ENCODE measurements at places on chromosomes 4 and X.

DNA sequence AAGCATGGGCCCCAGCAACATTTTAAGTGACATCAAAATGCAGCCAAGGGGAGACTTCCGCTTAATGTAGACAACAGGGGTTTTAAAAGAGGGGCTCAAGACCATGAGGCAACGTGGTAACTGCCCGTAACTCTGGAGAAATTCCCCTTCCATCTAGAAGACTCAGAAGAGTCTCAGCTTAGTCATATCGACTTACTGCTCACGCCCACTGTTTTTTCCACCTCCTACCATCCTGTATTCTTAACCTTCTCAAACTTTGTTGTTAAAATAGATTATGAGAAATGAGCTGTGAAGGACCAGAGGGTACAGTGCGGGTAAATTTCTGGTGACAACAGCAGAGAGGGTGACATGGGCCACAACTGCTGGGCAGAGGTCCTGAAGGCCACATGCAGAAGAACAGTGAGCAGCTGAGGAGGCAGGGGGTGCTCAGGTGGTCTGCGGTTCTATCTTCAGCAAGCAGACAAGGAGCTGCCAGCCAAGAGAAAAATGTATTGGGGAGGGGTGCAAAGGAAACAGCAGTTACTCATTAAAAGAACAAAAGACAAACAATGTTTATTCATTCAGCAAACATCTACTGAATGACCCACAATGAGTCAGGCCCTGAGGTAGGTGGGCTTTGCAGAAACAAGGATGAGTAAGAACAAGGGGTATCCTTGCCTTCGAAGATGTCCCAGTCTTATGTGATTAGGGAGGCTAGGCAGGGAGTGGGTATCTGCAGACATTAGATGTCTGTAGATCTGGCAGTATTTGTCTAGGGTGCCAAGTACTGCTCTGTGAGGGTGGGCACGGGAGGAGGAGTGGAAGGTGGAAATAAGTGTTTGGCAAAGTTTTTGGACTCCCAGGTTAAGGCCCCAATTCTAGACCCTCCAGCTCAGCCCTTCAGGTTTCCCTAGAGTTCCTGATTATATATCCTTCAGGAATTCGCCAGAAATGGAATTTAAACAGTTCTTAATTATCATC, 175.3 kb downstream of the TSPAN5 start:
- DNase-seq: no peak

- no peak for DNase-seq
Observed at GRCh38 chr4:42965326-42965725, 72.8 kb downstream of the GRXCR1 start.

GRCh38 chr4:162061214-162061613, 102.6 kb downstream of the FSTL5 start:
- no peak for DNase-seq

DNA sequence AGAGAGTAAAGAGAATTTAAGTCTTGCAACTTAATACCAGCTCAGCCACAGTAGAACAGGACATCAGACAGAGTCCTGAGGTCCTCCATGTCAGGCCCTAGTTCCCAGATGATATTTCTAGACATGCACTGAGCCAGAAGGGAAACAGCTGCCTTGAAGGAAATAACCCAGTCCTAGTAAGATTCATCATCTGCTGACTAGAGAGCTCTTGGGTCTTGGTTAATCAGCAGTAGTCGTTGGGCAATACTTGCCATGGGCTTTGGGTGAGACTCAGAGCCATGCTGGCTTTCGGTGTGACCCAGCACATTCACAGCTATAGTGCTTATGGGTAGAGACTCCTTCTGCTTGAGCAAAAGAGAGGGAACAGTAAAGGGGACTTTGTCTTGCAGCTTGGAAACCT, 379.1 kb downstream of the AR start:
- no peak for DNase-seq

GRCh38 chr4:156805696-156806095, 165.9 kb downstream of the PDGFC start:
- DNase-seq: no peak

DNA sequence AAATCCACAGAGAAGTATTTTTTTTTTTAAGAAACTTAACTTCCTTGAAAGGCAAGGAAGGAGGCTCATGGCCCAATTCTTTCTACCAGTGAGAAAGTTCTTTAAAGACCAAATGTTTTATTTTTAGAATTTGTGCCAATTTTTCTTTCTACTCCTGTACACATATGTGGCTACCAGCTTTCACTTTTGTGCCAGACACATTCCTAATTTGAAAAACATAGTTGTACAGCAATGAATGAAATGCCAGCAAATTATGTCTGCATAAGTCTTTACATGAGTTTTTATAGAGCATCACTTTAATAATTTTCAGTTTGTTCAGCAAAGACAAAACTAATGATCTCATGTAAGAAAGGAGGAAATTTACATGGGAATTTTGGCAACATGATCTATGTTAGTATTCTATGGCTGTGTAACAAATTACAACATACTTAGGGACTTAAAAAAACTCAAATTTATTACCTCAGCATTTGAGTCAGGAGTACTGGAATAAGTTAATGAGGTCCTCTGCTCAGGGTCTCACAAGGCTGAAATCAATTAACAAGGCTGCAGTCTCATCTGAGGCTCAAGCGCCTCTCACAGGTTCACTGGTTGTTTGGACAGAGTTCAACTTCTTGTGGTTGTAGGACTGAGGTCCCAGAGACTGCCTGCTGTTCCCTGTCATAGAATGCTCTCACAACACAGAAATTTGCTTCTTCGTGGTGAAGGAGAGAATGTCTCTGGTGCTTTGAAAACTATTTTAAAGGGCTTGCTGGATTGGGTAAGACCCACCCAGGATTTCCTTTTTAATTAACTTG, 678.2 kb upstream of the FAM241A start:
- no peak for DNase-seq
